ENCODE measurements at places on chromosomes 6 and 20.

GRCh38 chr6:138622967-138623366, 123.7 kb upstream of the NHSL1 start:
- DNase-seq: no peak

DNA sequence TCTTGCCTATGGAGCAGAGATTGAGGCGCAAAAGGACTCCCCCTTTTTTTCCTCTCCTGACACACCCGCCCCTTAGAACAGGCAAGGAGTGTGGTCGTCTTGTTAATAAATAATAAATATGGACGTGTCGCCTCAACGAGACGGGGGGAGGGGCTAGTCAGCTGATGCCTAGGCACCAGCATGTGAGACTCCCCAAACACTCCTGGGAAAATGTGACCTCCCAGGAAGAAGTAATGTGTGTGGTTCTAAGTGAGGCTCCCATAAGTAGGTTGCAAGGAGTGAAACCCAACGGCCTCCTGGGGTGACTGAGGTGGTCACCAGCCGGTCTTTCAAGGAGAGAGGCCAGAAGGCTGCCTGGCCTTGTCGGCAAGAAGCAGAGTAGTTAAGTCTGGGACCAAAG, 1.1 kb upstream of the FAXC start:
- no peak for DNase-seq

- no peak for DNase-seq
Observed at GRCh38 chr6:33905071-33905609, 101.3 kb upstream of the MLN start.

DNA sequence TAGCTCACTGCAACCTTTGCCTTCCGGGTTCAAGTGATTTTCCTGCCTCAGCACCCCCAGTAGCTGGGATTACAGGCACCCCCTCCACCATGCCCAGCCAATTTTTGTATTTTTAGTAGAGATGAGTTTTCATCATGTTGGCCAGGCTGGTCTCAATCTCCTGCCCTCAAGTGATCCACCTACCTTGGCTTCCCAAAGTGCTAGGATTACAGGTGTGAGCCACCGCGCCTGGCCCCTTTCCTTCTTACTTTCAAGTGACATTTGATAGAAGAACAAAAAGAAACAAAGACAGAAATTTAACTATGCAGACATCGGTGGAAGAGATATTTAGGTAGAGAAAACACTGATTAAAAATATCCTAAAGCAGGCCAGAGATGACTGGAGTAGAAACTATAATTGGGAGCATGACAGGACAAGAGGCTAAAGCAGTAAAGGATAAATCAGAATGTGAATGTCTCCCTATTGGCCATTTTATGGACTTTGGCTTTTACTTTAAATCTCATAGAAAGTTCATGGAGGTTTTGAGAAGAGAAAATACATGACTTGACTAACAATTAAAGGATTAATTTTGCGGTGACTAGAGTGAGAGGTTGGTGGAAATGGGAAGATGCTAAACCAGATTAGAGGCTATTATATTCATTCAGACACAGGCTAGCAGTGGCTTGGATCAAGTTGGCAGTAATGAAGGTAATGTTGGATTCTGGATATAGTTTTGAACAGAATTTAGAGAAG, 2.2 kb upstream of the EYS start:
- DNase-seq: no peak

GRCh38 chr20:14928083-14928482, 590.7 kb upstream of the FLRT3 start:
- DNase-seq: no peak

- no peak for DNase-seq
Observed at GRCh38 chr6:12844284-12845223, 128.0 kb downstream of the PHACTR1 start.

- no peak for DNase-seq
Observed at GRCh38 chr6:116165596-116165995, 39.7 kb upstream of the COL10A1 start.

- no peak for DNase-seq
Observed at GRCh38 chr6:1262704-1263038, 49.2 kb upstream of the FOXQ1 start.

All from activated CD4-positive, CD25-positive, alpha-beta regulatory T cell (primary cell).